ENCODE measurements at places on chromosomes 5 and 9. TPM values are rescaled to one million over a fixed set of nuclear protein-coding genes. Genes with fewer than 3 reads are reported as not detected.

FSTL4 gene
- 1.4 TPM for polyA plus RNA-seq

FRMD3 gene
- polyA plus RNA-seq = 0.64 TPM

FAM200C gene
- 3.3 TPM for polyA plus RNA-seq

FBXW5 gene
- polyA plus RNA-seq = 27.9 TPM

SPAAR gene
- polyA plus RNA-seq = 0.17 TPM

CLK4 gene
- polyA plus RNA-seq = 18.1 TPM

GZMA gene
- not detected for polyA plus RNA-seq

ACER2 gene
- polyA plus RNA-seq = 0.87 TPM

ORM2 gene
- 0.76 TPM for polyA plus RNA-seq

- DNase-seq = no peak
These were observed 68.8 kb downstream of the KIF4B start for GRCh38 chr5:155082401-155082800.

GRCh38 chr9:92369075-92369474, 35.3 kb downstream of the OGN start:
- peak; percentile 25 for DNase-seq

DNA sequence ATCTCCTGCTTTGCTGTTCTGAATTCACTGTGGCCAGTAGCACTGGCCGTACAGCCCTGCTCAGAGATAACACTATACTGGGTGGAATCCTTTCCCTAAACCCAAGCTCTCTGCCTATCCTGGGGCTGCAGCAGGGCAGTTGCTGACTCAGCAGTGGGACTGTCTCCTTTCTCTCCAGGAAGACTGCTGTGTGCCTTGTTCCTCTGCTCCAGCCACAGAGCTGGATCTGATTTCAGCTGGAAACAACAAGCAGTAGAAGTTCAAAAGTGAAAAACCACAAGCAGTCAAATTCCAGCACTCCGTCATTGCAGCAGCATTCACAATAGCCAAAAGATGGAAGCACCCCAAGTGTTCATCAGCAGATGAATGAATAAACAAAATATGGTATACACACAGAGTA, 105.0 kb downstream of the FBXL7 start:
- DNase-seq = no peak

DNA sequence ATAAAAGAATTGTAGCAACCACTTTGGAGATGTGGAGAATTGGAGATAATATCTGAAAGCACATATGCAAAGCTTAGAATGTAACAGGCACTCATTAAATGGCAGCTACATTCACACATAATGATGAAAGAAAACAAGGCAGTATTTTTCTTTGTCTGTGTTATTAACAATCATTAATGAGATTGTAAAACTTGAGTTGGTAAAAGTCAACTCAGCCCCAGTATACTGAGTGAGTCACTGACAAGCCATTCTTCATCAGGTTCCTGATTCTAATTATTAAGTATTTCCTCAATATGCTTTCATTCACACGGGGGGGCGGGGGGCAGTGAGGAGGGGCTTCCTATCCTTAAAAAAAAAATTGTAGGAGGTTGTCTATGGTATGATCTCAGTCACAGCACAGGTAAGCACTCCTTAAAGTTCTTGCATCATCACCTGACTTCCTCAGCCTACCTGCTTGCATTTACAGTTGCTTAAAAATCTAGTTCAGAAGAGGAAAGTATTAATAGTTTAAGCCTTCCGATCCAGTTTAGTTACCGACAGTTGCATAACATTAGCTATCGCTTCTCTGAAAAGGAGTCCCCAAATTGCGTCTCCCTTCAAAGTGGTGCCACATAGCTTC, 379.8 kb downstream of the EFNA5 start:
- no peak for DNase-seq

DNA sequence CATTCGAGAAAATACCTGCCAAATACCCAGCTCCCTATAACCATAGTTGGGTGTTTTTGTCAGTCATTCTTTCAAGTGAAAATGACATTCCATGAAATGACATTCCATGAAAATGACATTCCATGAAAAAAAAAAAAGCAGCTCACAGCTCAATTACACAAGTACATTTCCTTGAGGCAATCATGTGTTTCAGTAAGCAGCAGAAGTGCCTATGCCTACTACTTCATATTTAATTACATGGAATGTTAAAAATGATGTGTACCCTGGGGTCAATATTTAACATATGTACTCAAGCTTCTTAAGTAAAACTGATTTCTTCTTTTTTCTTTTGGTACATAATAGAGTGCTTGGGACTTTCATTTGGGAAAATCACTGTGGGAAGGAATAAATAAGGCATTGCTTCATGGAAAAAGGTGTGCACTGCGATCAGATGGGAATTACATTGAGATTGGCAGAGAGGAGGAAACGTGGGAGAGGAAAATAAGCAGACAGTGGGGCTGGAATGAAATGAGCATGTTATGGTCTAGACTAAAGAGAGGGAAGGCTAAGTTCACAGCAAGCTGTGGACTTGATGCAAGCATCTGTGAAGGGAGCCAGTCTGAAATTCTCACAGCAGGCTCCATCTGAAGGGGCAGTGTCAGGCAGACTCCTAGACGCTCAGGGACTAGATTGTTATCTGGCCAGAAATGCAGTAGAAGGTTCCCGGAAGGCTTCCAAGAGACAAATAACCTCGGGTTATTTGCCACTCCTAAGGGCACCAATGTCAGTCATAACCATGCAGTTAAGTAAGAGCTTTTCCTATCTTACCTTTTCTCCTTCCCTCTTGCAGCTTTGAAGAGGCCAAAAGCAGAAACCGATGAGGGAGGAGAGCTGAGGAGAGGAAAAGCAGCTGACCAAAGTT, 15.2 kb upstream of the SPATA9 start:
- DNase-seq = no peak

DNA sequence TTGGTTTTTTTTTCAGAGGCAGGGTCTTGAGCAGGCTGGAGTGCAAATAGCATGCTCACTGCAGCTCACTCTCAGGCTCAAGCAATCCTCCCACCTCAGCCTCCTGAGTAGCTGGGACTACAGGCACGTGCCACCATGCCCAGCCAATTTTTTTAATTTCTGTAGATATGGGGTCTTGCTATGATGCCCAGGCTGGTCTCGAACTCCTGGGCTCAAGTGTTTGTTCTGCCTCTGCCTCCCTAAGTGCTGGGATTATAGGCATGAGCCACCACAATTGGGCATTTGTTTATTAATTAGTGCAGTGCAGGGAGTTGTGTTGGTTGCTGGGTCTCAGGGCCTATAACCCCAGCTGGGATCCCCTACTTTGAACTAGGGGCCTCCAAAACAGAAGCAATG, 47.0 kb downstream of the CXXC5 start:
- DNase-seq = no peak

DNA sequence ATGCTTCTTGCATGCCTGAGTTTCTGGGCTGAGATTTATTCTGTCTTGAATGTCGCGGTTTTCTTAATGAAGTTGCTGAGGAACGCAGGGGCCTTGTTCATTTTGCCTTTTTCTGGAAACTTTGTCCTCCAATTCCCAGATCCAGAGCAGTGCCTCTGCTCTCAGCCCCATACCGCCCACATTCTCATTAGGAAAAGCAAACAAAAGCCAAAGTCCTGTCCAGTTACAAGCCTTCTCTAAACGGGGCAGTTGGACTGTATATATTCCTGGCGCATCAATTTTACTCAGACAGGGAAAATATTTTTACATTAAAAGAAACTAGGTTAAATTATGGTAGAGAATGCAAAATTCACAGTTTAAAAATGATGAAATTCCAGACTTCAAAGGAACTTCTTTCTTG, 1.2 kb upstream of the PSAT1 start:
- DNase-seq = no peak

DNA sequence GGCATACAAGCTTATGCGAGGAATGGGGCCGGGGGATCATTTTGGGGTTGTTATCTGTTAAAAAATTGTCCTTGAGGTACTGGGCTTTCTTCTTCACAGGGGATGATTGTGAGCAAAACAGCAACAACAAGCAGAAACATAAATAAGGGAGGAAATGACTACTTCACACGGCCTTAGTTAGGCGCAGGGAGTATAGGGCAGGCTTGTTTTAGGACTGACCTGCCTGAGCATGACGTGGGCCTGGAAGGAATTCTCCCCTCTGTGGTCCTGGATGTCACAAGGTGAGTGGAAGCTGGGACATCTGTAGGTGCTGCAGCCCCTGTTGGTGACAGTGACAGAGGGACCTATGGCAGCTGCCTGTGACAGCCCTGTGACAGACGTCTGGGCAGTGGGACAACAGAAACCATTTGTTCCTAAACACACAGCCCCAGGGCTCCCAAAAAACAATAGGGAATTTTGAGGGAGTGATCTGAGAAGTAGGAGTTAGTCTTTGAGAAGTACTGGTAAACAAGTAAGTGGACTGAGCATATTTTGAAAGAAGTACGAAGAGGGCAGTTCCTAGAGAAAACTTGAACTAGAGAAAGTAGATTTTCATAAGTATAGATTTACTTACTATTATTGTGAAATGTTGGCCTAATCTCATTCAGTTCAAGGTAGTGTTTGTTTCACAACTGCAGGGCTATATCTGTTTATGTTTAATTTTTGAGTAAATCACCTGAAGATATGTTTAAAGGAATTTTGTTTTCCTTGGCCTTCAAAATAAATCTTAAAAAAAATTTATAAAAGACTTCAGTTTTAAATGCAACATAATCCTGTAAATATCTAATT, 113.1 kb downstream of the KDM4C start:
- DNase-seq = no peak

DNA sequence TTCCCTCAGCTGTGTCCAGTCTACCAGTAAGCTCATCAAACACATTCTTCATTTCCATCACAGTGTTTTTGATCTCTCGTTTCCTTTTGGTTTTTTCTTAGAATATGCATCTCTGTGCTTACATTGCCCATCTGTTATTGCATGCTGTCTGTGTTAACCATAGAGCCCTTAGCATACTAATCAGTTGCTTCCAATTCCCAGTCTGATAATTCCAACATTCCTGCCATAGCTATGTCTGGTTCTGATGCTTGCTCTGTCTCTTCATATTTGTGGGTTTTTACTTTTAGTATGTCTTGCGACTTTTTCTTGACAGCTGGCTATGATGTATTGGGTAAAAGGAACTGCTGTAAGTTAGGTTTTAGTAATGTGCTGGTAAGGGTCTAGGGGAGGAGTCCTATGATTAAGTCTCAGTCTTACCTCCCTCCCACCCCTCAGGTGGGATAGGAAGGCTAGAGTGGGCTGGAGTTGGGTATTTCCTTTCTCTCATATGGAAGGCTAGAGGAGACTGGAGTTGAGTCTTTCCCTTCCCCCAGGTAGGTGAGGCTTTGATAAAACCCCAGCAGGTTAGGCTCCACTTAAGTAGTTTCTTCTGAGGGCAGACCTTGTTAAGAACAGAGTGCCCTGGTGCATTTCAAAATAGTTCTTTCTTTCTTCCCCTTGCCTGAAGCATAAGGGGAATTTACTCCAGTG, 99.1 kb upstream of the RASGRF2 start:
- DNase-seq = peak; percentile 55

- DNase-seq = no peak
These were observed 37.2 kb upstream of the KIF2A start for GRCh38 chr5:62268792-62269191.

- no peak for DNase-seq
These were observed 357.0 kb downstream of the TLE4 start for GRCh38 chr9:79928661-79929223.

DNA sequence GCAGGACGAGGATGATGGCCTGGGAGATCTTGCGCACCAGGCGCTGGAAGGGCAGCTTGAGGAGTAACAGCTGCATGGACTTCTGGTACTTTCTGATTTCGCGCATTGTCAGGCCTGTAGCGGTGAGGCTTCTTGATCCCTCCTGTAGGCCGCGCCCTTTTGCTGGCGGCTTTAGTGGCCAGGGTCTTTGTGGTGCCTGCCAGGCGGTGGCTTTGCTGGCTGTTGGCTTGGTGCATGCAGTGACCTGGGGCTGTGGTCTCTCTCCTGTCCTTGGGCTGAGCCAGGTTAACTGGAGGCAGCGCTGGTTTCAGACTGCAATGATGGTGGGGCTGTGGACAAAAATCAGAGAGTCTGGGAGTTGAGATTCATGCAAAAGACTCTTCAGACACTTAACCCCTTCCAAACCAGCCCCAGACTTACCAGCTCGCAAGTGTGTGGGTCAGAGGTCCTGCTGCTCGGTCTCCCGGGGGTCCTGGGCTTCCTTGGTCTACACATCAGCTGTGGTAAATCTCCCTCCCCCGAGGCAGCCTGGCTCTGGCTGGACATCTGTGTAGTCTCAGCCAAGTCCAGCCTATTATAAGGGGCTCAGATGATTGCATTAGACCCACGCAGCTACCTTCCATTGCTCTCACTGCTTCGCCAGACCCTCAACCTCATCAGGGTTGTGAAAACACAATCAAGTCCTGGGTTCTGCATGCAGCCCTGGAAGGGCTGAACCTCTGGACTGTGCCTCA, 4.8 kb downstream of the TAF11L12 start:
- DNase-seq = no peak

DNA sequence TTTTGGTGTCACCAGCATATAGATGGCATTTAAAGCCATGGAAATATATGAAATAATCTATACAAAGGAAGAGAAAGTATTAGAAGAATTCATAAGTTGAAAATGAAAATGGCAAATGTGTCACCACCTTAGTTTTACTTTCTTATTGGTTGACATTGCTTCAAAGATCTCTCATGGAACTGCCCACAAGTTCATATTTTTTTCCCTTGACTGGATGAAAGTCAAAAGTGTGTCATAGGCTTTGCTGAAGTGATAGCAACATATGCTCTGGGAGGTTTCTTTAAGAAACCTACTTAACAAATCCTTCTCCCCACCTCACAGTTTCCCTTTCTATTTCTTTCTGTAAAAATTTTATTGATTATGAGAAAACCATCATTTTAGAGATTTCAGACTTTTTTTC, 127.2 kb downstream of the VPS13A start:
- DNase-seq = no peak

DNA sequence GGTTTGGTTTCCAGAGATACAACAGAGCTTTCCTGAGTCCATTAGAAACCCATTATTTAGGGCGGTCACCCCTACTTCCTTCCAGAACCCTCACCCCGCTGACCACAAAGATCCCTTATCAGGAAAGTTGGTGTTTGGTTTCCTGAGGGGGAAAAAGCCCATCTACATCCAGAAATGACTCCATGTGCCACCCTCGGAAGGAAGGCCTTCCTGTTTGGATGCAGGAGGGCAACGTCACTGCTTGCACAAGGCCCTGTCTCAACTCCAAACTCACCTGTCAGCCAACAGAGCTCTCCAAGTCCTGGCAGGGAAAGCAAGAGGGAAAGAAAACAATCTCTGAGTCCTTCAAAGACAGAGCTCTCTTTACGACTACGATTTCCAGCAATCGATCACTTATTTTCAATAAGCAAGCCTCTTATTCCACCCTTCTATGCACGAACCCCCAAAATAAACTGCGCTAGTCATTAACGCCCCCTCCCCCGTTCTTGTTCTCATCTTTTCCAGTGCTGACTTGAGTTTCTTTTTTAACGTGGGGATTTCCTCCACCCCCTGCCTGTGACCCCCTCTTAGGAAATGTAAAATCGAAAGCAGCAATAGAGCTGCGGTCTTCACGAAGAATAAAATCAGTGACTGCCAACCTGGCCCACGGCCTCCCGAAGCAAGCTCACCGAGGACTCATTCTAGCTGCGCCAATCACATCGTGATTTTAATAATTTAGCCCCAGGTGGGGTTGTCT, 35.7 kb upstream of the NTNG2 start:
- DNase-seq = no peak

All from GM23338 (cell line).